ENCODE measurements at places on chromosomes 13 and 19. TPM values are rescaled to one million over a fixed set of nuclear protein-coding genes. Genes with fewer than 3 reads are reported as not detected.

Gene FUT2
- 78.1 TPM for total RNA-seq

Gene MISP
- total RNA-seq = 79.4 TPM

Gene CRB3
- total RNA-seq = 75.9 TPM

- DNase-seq = no peak
These were observed 826.4 kb downstream of the GPC5 start for GRCh38 chr13:92224825-92225224.

GRCh38 chr19:6288737-6289136 is 9.0 kb upstream of the MLLT1 start:
- no peak for DNase-seq

GRCh38 chr19:49497047-49497788 is 984 bp downstream of the RPS11 start:
- peak; percentile 64 for DNase-seq

DNA sequence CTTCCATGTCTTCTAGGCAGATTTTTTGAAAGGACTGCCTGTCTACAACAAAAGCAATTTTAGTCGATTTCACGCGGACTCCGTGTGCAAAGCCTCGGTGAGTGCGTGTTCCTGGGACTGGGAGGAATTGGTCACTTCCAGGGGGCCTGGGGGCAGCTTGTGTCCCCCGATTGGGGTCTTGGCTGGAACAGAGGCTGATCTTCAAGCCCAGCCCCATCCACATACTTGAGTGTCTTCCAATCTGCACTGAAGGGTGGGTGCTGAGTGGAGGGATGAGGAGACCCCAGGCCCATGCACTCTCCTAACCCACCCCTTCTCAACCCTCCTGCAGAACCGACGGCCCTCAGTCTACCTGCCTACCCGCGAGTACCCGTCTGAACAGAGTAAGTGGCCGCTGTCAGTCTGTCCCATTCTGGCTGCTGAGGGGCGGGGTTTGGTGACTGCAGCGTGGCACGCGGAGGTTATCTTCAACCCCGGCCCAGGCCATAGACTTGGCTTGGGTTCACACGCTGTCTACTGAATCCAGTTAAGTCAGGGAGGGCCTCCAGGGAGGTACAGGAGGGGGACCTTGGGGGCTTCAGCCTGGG is 4.7 kb downstream of the DDA1 start:
- no peak for DNase-seq

Gene BORCS8
- total RNA-seq = 29.8 TPM

DNA sequence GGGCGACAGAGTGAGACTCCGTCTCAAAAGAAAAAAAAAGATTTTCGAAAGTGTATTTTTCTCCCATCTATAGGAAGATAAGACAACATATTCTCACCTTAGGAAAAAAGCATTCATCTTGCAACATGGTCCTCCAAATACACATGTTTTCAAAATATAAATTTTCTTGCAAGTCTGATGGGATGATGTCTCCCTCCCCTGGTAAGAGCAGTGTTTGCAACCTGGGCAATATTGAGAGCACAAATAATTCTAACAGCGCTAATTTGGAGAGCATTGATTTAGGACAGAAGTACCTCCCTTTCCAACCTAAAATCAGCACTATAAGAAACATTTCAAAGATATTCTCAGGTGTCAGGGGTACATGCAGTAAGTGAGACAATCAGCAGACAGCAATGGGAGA is 61.0 kb upstream of the SHISA2 start:
- DNase-seq = no peak

Gene MBD3L3
- total RNA-seq = not detected

GRCh38 chr19:6126335-6126974 is 9.0 kb upstream of the ACSBG2 start:
- no peak for DNase-seq

Gene FCAR
- total RNA-seq = not detected

GRCh38 chr13:113550453-113550852 is 34.1 kb upstream of the TFDP1 start:
- DNase-seq = no peak

- no peak for DNase-seq
These were observed 209.1 kb upstream of the STARD13 start for GRCh38 chr13:33494596-33495204.
